ENCODE measurements at places on chromosomes 6 and 20. TPM values are rescaled to one million over a fixed set of nuclear protein-coding genes. Genes with fewer than 3 reads are reported as not detected.

The SALL4 gene
- 0.17 TPM for total RNA-seq

DNA sequence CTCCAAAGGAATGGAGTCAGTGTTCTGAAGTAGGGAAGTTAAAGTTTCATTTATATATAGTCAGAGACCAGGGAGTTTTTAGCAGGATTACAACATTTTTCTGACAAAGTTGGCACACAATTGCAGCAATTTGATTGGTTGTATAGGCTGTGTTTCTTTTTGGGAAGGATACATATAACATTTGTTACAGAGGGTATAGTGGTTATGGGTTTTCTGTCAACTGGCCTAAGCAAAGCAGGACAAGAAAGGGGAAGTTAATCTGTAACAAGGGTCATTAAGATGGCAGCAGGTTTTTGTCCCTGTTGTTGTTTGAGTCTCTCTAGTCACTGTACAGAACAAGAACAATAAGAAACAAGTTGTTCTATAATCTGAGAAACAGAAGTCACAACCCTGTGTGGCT, 41.4 kb downstream of the TPD52L1 start:
- no peak for DNase-seq
- H3K4me1 ChIP-seq, result no peaks in the 10 kb centered on the region
- H3K36me3 ChIP-seq, result no peaks in the 10 kb centered on the region
- H3K27ac ChIP-seq, result no peak overlapping the region

The ULBP2 gene
- not detected for total RNA-seq

- H3K4me3 ChIP-seq, result no peak overlapping the region
- H3K27ac ChIP-seq, result no peak overlapping the region
These were observed 122.6 kb downstream of the HIVEP2 start for GRCh38 chr6:142822383-142822782.

- H3K27ac ChIP-seq, result peak overlapping the region; percentile 33
- no peaks in the 10 kb centered on the region for H3K27me3 ChIP-seq
- no peak for DNase-seq
- no peak overlapping the region for H3K4me3 ChIP-seq
These were observed 37.7 kb downstream of the ARHGAP18 start for GRCh38 chr6:129672341-129672682.

DNA sequence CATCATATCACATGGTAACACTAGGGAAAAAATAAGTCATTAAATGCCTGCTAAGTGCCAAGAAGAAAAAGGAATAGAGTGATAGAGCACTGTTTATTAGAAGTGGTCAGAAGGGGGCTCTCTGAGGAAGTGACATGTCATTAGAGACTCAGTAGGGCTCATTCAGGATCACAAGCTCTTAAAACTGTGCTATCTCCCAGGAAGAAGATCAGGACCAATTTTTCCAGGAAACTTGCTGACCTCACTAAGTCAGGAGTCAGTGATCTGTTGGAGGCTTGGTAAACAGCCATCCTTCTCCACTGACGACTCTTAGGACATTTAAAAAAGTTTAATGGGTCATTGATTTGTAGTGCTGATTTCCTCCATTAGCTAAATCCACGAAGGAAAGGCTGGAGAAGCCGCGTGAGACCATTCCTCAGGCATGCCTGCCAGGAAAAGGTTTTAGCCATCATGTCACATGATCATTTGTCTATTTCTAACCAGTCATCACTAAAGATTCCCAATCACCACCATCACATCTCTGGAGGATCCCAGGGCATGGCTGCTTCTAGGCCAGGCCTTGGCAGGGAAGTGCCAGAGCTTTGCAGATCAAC, 5.9 kb upstream of the PTPN1 start:
- H3K4me3 ChIP-seq, result no peak overlapping the region
- DNase-seq, result peak; percentile 37
- H3K4me1 ChIP-seq, result peaks cover 46% of the 10 kb centered on the region
- H3K27ac ChIP-seq, result no peak overlapping the region
- no peaks in the 10 kb centered on the region for H3K27me3 ChIP-seq

The ARFGEF3 gene
- 0.60 TPM for total RNA-seq

The ADGRF4 gene
- total RNA-seq, result not detected

GRCh38 chr20:64133951-64134407, 26.6 kb upstream of the NPBWR2 start:
- H3K27ac ChIP-seq, result no peak overlapping the region
- no peak overlapping the region for H3K4me3 ChIP-seq
- peaks cover 6% of the 10 kb centered on the region for H3K27me3 ChIP-seq
- DNase-seq, result no peak
- peaks cover 12% of the 10 kb centered on the region for H3K4me1 ChIP-seq

The AGER gene
- total RNA-seq, result 0.41 TPM

DNA sequence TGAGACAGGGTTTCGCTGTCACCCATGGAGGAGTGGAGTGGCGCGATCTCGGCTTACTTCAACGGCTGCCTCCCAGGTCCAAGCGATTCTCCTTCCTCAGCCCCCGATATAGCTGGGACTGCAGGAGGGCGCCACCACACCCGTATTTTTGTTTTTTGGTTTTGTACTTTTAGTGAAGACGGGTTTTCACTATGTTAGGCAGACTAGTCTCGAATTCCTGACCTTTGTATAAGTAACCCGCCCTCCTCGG, 115.4 kb upstream of the BTN3A2 start:
- DNase-seq, result no peak
- peak overlapping the region; percentile 52 for H3K27ac ChIP-seq
- H3K27me3 ChIP-seq, result 0 out of 2 replicates have a peak, but pooled peaks cover 2% of the 10 kb centered on the region
- H3K36me3 ChIP-seq, result no peaks in the 10 kb centered on the region
- peak overlapping the region; percentile 60 for H3K4me3 ChIP-seq
- peaks cover 40% of the 10 kb centered on the region for H3K4me1 ChIP-seq

Data from HepG2 (cell line).